Stimulated activated effector memory CD8-positive, alpha-beta T cell treated with anti-CD3 and anti-CD28 coated beads, Interleukin-12 subunit alpha, Interleukin-12 subunit beta, amount 100 ng/mL, for 72 hours (primary cell): ENCODE measurements at places on chromosomes 12 and 14.

DNA sequence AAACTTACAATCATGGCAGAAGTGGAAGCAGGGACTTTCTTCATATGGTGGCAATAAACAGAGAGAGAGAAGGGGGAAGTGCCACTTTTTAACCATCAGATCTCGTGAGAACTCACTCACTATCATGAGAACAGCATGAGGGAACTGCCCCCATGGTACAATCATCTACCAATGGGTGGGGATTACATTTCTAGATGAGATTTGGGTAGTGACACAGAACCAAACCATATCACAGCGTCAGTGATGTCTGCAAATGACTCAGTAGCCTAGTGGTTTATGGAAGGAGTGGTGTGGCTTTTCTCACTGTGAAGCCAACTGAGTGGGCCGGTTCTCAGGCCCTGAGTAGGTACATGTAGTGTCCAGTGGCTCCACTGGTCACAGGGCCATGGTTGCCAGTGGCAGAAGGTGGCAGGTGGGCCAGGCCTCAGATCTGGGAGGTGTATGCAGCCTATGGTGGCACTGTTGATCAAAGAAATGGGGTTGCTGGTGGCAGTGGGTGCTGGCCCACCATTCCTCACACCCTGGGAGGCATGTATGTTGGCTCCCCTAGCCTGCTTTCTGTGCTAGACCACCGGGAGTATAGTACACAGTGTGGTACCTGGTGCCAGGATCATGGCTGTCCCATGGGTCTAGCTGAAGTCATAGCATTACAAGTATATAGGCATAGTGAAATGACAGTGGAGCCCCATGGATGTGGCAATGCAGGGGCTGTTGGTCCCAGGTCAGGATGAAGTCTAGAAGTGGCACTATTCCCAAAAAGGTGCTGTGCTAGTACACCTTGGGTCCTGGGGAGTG lies 191.9 kb downstream of the NUBPL start:
- no peak for DNase-seq

DNA sequence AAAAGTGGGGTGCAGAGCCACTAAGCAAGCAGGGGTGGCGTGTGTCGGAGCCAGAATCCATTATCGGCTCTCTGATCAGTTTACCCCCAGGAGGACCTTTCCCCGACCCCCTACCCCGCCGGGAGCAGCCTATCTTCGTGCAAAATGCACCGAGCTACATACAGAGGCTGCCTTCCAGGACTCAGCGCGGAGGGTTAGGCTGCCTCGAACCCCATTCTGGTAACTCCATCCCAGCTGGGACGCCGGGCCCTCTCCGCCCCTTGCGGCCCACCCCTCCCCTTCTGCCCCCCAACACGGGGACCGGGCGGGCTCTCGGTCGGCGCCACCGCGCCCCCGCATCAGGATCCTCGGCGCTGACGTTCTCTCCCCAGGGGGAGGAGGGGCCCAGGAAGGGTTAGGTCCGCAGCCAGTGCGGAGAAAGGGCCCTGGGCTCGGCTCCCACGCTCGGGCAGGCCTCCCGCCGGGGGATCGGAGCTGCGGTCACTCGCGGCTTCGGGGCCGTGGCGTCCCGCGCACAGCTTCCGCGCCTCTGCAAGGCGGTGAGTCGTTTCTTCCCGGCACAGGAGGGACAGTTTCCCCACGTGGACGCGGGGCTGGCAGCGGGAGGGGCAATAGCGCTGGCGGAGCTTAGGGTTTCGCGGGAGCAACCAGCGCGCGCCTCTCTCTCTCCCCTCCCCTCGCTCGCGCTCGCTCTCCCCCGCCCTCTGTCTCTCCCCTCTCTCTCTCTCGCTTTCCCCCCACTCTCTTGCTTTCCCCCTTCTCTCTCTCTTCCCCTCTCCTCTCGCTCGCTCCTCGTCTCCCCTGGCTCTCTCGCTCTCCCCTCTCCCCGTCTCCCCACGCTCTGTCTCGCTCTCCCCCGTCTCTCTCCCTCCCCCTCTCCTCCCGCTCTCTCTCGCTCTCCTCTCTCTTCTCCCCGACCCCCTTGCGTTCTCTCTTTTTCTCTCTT lies 12.5 kb upstream of the MAP3K9 start:
- DNase-seq: peak; percentile 42

DNA sequence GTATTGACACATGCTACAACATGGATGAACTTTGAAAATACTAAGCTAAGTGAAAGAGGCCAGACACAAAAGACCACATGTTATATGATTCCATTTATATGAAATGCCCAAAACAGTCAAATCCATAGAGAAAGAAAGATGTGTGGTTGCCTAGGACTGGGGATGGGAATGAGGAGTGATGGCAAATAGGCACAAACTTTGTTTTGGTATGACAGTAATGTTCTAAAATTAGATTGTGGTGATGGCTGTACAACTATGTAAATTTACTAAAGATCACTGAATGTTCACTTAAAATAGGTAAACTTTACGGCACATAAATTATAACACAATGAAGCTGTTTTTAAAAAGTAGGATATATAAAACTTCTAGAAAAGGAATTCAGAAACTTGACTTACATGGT lies 41.7 kb downstream of the PPP1R13B start:
- DNase-seq: no peak

GRCh38 chr12:45324391-45324790 lies 108.5 kb downstream of the ANO6 start:
- DNase-seq: no peak

GRCh38 chr14:27184427-27184826 lies 586.6 kb upstream of the NOVA1 start:
- DNase-seq: no peak

DNA sequence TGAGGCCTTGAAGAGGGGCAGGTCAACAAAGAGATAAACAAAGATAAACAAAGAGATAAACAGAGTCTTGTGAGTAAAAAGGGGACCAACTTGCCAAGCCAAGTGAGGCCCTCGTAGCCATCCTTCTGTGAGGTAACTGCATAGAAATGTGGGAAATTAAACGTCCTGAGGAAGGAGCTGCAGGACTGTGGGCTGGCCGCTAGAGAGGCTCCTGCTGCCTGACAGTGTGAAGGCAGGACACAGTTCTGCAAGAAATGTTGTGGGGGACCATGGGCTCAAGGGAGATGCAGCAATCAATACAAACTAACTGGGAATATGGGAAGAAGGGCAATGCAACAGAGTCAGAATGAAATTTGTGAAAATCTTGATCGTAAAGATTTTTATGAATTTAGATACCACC lies 91.9 kb downstream of the SLC8A3 start:
- DNase-seq: no peak

DNA sequence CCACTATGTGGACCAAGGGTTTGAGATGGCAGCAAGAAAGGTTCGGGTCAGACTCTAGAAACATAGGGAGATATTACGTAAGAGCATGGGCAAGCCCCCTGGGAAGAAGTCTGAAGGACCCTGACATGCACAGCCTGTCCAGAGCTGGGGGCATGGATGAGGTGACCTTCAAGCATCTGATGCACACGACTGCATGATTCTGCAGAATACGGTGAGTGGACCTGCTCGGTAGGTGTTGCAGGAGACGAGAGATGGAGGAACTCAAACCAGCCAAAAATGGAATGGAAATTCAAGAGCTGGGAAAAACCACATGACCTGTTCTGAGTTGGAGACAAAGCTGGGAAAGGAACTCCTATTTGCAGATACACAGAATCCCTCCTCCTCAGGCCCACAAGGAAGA lies 43.6 kb downstream of the ANO2 start:
- no peak for DNase-seq

DNA sequence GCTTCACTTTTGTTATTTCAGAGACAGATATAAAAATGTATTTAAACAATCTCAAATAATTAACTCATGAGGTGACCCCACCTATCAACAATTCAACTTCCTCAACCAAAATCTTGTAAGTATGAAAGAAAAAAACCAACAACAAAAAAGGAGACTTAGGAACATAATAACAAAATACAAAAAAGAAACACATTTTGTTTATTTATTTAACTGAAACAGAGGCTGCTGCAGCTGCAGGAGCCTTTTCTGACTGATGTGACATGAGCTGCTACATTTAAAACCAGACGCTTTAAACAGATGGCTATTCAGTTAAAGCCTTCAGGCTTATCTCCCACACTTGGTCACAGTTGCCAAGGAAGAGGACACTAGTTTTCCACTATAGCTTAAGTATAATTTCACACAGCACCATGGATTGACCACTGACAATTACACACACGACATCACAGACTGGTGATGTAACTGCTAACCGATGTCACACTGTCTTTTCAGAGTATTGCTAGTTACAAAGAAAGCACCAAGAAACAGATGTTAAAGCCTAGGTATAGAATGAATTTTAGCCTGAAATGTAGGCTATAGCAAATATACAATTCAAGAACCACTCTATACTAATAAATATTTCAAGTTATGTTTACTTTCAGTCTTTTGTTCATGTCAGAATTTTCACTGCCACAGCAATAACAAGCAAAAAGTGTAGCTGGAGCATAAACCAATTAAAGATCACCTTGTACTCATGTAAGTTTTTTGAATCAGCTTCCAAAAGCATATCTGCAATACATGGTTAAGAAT lies 113.0 kb downstream of the MED13L start:
- DNase-seq: no peak

DNA sequence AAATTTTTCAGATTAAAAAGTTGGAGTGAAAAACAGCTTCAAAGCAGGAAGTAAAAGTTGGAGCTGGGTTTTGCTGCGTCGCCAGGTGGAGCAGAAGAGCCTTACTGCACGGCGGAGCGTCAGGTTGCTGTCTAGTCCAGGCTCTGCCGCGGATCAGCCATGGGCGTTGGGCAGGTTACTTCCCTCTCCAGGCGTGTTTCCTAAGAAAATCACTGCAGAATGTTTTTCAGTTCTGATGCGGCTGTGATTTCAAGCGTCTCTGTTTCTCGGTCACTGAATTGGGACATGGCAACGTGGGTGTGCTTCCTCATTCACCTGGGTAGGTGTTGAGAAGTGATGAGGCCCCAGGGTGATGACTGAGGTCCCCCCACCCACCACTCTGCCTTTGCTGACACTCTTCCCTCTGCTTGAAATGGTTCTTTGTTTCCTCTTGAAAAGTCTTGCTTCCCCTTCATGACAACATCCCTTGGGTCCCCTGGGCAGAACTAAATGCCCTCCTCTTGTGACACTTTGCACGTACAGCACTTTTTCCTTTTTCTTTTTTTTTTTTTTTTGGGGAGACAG lies 7.6 kb downstream of the EVL start:
- peak; percentile 66 for DNase-seq

GRCh38 chr12:48815126-48816110 lies 2.9 kb upstream of the CACNB3 start:
- peak; percentile 17 for DNase-seq

GRCh38 chr14:104980611-104981531 lies 2.7 kb upstream of the AHNAK2 start:
- DNase-seq: no peak

GRCh38 chr14:33682760-33683159 lies 268.1 kb downstream of the EGLN3 start:
- no peak for DNase-seq

- DNase-seq: no peak
These were observed 44.4 kb downstream of the ARHGAP5 start for GRCh38 chr14:32121536-32121935.

DNA sequence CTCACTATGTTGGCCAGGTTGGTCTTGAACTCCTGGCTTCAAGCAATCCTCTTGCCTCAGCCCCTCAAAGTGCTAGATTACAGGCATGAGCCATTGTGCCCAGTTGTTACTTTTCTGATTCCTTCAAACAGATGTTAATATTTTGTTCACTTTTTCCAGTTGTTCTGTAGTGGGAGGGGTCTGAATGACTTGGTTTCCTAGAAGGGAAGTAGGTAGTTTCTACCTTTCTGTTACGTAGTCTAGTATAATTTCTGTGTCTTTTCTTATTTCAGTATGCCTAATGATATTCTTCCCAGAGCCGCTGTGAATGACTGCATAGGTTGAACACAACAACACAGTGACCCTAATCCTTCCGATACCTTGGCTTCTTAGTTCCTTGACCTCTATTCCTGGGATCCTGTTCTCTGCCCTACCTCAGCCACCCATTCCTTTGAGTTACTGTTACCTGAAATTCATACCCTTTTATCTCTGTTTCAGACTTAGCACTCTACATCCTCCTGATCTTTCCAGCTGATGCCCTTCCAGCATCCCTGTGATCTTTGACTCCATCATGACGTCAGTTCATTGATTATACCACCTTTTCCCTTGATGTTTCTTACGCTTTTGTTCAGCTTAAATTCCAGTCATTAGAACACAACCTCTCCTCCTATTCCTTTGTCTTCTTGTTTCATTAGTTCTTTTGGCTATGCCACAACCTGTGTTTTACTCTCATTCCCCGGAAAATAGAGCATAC lies 33.3 kb downstream of the RCOR1 start:
- no peak for DNase-seq

DNA sequence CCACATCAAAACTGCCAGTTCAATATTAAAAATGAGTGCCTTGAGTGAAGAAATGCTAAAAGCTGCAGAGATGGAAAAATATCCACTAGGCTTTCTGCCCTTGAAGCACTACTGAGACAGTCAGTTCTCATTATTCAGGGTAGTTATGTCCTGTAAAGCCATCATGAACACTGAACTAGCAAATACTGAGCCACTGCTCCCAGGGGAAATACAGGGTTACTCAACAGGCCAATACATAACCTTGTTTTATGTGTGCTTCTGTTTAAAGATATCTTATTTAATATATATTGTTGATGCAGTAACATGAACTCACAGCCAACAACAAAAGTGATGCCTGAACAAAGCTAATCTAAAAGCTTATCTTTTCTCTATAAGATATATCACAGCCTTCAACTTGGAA lies 3.3 kb downstream of the RAD52 start:
- no peak for DNase-seq

DNA sequence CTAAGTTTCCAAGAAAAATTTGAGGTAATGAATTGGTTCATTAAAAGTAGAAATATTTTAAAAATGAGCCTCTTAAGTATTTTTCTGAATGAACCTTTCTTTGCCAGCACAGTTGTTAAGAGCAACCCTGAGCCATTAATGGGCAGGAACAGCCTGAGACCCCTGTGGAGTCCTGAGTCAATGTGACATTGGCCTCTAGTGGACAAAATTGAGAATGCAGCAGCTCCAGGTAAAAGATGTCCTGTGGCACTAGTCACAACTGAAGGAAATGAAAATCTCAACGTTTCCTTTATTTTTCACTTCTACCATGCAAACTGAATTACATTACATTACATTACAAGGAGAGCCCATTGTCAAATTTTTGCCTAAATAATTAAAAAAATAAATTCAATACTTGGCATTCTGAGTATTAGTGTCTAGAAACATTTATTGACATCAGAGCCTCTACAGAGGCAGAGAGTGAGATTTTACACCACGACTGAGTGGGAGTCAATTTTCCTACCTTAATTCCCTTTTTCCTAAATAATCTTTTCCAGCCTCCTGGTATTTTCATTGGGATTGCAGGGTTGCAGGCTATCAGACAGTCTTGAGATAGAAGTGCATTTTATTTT lies 135.7 kb downstream of the PPM1H start:
- DNase-seq: peak; percentile 48

DNA sequence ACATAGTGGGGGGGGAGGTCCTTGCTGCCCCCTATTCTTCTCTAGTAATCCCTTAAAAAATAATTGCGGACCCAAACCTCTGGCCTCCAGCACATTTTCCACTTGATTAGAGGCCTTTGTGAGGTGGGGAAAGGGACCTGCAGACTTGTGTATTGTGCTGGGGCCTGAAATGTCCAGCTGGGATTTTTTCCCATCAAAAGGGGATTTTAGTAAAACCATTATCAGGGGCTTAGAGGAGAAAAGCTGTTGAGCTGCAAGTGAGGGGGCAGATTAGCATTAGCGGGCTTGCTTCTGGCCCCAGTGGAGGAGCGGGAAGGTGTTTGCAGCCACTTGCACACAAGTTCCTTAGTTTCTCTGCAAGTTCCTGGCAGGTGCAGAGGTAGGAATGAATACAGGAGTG lies 13.9 kb downstream of the FBXL14 start:
- no peak for DNase-seq
